ENCODE measurements at places on chromosomes 6 and 20.

GRCh38 chr6:41836660-41837052 is 49.2 kb downstream of the TOMM6 start:
- no peak for DNase-seq

DNA sequence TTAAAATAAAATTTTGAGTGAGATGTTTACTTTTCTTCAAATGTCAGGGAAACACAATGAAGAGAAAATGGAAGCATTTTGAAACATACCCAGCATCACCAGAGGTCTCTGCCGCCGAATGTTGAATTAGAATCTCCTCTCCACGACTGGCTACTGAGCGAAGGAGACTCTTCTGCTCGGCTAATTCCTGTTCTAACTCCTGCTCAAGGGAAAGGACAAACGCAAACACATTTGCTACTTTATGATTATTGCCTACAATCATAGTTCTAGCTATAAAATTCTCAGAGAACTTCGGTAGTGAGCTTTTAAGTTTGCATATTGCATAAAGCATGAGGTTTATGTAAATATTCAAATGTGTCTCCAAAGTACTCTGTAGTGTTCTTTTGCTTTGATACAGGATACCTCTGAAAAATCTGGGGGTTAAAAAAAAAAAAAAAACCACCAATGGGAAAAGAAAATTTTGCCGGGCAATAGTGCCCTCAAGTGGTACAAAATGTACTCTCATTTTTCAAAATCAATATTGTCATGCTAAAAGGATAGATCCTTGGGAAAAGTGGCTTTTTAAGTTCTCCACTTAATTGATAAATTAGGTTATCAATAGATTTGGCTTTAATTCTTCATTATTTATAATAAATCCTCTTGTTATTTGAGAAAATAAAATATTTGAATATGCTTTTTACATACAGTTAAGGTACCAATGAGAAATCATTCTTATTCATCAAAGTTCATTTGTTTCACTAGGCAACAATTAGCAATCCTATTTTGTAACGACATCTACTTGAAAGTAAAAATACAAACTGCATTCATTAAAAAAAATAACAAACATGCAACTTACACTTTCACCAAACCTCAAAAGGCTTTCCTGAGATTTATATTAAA is 369.0 kb downstream of the SYNE1 start:
- DNase-seq: peak; percentile 7

- DNase-seq: no peak
Measured at GRCh38 chr6:84018453-84019061, 15.0 kb upstream of the MRAP2 start.

GRCh38 chr20:23655491-23656211 is 17.9 kb upstream of the CST3 start:
- no peak for DNase-seq

DNA sequence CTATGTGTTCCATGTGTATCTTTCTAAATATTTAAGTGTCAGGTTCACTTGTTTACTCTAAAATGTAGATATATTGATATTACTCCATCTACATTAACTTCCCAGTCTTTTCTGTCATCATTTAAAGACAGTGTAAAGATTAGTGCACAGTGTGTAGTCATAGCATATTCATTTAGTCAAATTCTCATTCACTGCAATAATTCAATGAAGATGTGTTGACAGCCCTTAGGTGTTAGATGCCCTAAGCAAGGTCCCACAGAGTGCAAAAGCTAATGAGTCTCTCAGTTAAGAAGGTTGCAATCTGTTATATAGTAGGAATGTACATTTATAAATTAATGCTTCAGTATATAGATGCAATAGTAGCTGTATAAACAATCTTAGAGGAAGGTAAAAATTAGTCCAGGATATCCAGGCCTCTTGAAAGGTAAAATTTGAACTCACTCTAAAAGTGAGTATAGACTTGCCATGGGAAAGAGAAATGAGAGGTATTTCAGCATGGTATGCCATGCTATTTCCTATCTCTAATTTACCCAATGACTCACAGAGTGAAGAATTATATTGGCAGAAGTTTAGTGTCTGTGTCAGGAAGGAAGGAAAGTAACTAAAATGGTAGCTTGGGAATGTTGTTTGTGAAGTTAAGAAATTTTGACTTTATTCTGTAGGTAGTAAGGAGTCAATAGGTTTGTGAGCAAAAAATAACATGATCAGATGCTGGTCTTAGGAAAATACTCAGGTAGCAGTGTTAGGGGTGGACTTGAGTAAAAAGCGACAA is 969.9 kb upstream of the CITED2 start:
- no peak for DNase-seq

DNA sequence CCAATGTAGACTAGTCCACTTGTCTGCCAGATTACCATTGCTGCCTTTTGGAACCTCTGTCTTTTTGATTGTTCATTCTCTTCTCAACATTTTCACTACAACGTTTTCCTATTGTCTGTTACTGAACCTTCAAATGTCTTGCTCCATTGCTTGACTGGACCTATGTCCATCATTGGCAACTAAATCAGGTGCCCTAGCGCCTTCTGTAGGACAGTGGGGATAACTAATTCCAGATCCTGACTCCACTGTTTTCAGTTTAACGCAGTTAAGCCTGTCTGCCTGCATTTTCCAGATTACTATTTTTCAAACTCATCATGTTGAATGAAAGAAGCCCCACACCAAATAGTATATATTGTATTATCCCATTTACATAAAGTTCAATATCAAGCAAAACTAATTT is 433.6 kb downstream of the RNF144B start:
- DNase-seq: no peak

- no peak for DNase-seq
Measured at GRCh38 chr20:7492257-7492656, 448.0 kb downstream of the HAO1 start.

GRCh38 chr20:19335341-19335740 is 122.9 kb downstream of the SLC24A3 start:
- DNase-seq: no peak

- no peak for DNase-seq
Measured at GRCh38 chr6:42406306-42407280, 45.1 kb downstream of the TRERF1 start.

- DNase-seq: no peak
Measured at GRCh38 chr20:62819494-62820174, 2.8 kb downstream of the COL9A3 start.

GRCh38 chr6:154367336-154367735 is 10.7 kb upstream of the IPCEF1 start:
- no peak for DNase-seq

DNA sequence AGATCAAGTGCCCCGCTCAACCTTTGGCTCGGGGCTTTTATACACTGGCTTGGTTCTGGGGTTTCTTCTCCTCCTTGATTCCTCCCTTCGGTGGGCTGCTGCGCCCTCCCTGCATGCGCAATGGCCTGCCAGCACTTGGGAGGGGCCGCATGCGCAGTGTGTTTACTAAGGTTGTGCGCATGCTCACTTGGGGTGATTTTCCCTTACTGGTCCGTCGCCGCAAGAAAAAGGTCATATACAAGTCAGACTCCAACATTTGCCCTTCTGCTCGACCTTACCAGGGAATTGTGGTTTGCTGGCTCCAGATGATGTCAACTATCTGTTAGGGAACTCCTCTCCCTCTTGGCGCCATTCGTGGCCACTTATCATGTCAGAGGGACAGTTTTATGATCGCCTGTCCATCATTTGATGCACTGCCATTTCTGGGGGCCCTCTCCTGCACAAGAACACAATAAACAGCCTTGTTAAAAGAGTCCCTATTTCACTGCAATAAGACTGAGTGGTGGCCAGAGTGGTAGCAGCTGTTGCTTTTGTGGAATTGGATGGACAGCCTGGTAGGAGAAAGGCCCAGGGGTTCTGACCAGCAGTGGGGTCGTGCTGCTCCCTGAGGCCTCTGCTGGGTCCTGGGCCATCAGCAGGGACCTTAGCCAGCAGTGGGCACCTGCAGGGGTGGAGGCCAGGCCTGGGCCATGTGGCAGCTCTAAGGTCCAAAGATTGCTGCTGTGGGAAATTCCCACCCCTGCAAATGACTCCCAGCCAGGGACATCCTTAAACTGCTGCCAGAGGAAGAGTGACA is 2.8 kb upstream of the LBP start:
- no peak for DNase-seq
